Stimulated activated CD4-positive, alpha-beta T cell treated with anti-CD3 and anti-CD28 coated beads, Interleukin-1b, Interleukin-23, amount 100 ng/mL, for 1 hour (primary cell): ENCODE measurements at places on chromosomes 16 and 17.

GRCh38 chr17:14318109-14318917 lies 17.4 kb downstream of the HS3ST3B1 start:
- no peak for DNase-seq

GRCh38 chr16:29843931-29844330 lies 19.1 kb downstream of the CDIPT start:
- no peak for DNase-seq

GRCh38 chr17:3712811-3713463 lies 10.8 kb upstream of the HASPIN start:
- DNase-seq = no peak

- DNase-seq = no peak
Observed at GRCh38 chr16:19835968-19836421, 48.7 kb downstream of the GPRC5B start.

DNA sequence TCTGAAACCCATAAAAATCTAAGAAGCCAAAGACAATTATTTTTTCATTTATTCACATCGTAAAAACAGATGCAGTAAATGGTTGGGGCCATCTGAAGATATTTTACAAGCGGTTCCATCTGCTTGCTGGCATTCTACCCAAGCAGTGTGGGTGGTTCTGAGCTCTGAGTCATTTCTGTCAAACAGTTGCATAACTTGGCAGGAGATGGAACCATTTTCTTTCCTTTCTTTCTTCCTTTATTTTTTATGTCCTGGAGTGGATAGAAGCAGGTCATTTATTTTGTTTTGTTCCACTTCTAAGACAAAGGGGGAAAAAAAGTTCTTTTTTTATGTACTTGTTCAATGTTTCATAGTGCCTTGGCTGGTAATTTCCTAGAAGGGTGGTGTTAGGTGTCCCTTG lies 1151.9 kb upstream of the GOT2 start:
- DNase-seq = no peak

DNA sequence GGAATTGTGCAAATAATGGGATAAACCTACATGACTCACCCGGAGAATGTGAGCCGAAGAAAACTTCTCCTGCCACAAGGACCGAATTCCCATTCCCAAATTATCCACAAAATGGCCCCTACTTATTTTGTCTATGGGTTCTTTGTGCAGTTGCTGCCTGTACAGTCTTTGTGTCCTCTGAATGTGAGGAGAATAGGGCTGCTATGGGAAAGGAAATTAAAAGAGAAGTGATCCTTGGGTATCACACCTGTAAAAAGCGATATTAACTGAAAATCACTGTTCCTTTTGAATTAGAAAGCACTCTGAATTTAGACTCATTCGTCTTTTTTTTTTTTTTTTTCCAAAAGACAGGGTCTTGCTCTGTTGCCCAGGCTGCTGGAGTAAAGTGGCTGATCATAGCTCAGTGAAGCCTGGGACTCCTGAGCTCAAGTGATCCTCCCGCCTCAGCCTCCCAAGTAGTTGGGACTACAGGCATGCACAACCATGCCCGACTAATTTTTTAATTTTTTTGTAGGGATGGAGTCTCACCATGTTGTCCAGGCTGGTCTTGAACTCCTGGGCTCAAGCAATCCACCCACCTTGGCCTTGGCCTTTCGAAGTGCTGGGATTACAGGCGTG lies 45.4 kb downstream of the CHD9 start:
- no peak for DNase-seq

DNA sequence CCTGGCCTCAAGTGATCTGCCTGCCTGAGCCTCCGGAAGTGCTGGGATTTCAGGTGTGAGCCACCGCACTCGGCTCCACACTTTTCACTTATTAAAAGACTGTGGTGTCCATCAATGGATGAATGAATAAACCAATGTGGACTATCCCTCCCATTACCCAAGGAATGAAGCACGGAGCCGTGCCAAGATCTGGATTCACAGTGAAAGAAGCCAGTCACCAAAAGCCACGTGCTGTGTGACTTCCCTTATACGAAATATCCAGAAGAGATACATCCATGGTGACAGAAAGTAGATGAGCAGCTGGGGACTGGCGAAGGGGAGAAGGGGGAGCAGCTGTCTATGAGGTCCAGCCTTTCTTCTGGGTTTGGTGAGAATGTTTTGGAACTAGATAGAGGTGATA lies 48.2 kb upstream of the STH start:
- no peak for DNase-seq

- no peak for DNase-seq
Observed at GRCh38 chr17:82351254-82351712, 7.8 kb upstream of the TEX19 start.

DNA sequence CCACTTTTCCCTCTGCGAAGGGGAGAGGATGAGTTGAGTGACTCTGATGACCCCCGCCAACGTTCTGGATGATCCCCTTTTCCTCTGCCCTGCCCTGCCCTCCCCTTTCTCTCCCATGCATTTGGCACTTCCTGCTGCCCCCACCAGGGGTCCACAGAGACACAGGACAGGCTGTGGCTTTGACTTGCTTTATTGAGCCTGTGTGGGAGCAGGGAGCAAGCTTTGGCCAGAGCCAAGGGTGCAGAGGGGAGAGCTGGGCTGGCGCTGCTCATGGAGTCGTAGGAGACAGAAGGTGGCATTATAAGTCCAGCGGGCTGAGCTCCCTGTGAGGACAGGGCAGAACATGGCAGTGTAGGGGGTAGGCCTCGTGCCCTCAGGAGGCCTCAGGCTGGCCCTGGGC lies 1.6 kb downstream of the PPY start:
- DNase-seq = no peak
